ENCODE measurements at places on chromosomes 3 and 15.
A peak's percentile ranks its signal among the peaks of the same experiment; 100 is the strongest.

DNA sequence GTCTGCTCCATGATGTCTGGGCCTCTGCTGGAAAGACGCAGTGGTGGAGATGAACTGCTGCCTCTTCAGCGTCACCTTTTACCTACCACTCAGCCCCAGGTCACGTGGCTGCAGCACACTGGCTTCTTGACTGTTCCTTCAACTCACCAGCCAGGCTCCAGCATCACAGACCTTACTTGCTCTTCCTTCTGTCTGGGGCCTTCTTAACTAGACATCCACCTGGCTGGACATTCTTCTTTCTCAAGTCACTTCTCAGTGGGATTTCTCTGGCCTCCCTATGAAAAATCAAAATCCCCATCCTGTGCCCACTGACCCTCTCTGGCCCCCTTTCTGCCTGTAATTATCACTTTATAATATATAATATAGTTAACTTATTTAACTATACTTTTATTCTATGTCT, 29.7 kb upstream of the NSMCE3 start:
- DNase-seq = no peak

- DNase-seq = peak; percentile 46
Observed at GRCh38 chr3:151431940-151432339, 28.9 kb downstream of the IGSF10 start.

DNA sequence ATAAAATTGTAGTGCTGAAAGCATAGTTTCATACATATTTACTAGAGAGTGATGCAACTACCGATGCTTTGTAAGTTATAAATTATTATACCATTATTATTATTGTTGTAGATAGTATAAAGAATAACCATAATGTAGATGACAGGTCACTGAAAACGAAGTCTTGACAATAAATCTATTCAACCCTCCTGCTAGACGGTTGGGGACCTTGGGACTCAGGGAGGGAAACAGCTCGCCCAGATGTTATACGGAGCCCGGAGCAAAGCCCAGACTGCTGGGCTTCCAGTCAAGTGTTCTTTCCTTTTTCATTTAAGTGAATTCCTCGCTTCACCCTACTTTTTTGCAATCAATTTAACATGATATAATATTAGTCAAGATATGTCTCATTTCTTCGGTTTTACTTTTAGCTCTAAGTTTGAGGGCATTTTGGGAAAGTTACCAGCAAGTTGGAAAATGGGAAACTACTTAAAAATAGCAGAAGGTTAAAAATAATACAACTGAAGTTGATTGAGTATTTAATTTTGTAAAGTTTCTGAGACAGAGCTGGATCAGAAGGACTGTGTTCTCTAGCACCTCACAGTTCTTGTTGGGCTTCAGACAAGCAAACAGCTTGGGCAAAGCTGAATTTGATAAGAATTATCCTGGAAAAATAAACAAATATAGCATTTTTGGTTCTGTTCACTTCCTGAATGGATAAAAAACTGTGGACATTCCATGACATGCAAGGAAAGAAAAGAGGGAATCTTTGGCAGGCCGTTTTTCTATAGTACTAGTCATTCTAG, 173.4 kb upstream of the TP63 start:
- no peak for DNase-seq

DNA sequence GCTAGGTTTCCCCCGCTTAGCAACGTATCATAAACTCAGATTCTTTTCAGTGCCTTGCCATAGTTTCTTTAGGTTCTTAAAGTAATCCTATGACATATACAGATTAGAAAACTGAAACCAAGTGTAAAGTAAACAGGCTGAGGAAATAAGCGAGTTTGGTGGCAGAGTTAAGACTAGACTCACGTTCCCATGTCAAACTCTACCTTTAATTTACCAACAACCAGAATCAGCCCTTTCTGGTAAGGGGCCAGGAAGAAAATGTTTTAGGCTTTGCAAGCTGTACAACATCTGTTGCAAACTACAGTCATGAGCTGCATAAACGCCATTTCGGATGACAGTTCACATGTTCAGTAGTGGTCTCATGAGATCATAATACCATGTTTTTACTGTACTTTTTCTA, 128.0 kb upstream of the PRICKLE2 start:
- no peak for DNase-seq

- peak; percentile 45 for DNase-seq
Observed at GRCh38 chr15:34047893-34048775, 9.1 kb upstream of the AVEN start.
